ENCODE measurements at places on chromosomes 4 and X.

- DNase-seq, result no peak
Measured at GRCh38 chr4:17398035-17398434, 113.9 kb downstream of the QDPR start.

DNA sequence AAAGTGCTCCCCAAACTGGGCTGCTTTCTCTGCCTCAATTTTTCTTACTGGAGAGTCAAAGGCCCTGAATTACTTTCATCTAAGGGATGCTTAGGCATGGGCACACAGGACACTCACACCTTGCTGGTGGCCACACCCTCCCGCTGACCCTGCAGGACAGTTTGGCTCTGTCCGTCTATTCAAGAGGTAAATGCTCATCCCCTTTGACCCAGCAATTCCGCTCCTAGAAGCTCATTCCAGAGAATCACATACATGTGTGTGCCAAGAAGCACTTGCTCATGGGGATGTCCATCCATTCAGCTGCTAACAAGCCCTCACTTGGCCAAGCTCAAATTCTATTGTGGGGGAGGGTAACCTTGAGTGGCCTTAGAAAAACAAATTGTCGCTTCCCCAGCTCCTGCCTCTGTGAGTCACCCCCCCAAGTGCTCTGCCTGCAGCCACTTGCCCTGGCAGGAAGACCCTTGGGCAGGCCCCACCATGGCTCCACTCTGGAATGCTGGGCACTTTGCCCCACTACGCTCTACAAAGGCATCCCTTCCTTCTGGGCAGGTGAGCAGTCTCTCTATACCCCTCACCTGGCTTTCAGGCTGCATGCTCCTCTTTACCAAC is 54.5 kb downstream of the HTRA3 start:
- no peak for DNase-seq

- no peak for DNase-seq
Measured at GRCh38 chrX:123834116-123834515, 25.7 kb upstream of the XIAP start.

DNA sequence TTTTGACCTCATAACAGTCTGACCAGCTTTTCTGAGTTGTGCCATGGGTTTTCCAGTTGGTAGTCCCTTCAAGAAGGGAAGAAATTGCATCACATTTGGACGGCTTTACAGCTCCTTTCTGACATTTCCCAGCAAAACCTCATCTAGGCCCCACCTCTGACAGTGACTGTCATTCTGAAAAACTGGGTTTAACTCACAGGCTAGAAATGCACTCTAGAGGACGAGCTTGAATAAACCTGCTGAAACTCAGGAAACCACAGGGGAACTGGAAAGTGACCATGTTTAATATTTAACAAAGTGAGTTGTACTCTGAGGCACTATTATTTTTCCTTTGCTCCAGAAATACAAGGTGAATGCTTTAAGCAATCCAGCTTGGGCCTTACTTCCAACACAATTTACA is 434.3 kb upstream of the RASGEF1B start:
- DNase-seq, result no peak

- DNase-seq, result peak; percentile 52
Measured at GRCh38 chrX:38803588-38804431, 2.6 kb downstream of the MID1IP1 start.

DNA sequence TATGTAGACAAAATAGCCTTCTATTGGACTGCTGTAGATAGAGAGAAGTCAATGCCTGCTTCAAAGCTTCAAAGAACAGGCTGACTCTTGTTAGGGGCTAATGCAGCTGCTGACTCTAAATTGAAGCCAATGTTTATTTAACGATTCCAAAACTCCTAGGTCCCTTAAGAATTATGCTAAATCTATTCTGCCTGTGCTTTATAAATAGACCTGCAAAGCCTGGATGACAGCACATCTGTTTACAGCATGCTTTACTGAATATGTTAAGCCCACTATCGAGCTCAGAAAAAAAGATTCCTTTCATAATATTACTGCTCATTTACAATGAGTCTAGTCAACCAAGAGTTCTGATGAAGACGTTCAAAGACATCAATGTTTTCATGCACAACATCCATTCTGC is 54.8 kb upstream of the RBMXL3 start:
- no peak for DNase-seq

- peak; percentile 52 for DNase-seq
Measured at GRCh38 chr4:663438-664428, 10.3 kb downstream of the ATP5ME start.

DNA sequence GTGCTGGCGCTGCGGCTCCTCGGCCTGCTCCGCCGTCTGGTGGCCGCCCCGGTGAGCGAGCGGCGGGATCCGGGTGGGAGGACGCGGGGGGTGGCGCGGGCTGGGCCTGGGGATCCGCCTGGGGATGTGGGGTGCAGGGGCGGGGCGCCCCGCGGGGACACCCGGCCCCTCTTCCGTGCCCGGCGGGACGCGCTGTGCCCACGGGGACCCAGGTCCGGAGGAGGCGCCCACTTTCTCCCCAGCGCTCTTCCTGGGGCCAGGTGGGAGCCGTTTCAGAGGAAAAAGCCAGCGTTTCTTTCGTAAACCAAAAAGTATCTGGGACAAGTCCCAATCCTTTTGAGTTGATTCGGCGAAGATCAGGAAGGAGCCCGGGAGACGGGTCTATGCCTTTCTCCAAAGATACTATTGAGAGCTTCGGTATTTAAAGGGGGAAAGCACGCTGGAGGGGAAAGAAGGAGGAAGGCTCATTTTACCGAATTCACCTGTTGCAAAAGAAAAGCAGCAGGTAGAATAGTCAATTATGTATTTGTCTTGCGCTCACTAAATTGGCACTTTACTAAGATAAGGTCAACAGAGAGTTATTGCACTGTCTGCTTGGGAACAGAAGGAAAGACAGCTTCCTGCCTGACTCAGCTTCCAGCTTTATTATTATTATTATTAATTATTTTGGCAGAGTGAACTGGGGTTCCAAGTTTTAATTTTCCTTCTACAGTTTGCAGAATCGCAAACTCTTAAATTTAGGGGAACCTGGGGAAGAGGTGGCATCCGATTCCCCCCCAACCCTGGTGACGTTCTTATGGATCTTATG is 81.5 kb upstream of the CD99 start:
- DNase-seq, result no peak

GRCh38 chr4:27000820-27001219 is 140.2 kb downstream of the STIM2 start:
- DNase-seq, result no peak

DNA sequence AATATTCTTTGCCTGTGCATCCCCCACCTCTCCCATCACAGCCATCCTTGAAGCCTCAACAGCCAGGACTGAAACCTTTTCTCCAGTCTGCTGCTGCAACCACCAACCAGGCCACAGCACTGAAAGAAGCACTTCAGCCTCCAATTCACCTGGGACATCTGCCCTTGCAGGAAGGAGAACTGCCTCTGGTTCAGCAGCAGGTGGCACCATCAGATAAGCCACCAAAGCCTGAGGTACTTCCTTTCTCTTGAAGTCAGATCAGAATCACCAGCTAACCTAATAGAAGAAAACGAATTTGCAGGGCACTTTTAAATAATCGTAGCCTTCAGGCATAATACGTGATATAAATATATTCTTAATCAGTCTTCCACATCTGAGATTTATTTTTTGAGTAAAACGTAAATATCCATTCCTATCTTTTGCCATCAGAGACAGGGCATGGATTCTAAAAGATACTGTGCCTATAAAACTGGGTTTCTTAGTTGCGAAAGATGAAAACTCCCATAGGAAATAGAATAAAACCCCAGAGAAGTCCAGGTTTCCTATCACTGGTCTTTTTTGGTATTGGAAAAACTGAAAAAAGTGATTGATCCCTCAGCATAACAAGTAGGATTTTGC is 9.5 kb downstream of the AMBN start:
- peak; percentile 30 for DNase-seq
